Activated B cell treated with CpG ODN at 0.5 μM for 24 hours (primary cell): ENCODE measurements at places on chromosomes 6 and 20.

DNA sequence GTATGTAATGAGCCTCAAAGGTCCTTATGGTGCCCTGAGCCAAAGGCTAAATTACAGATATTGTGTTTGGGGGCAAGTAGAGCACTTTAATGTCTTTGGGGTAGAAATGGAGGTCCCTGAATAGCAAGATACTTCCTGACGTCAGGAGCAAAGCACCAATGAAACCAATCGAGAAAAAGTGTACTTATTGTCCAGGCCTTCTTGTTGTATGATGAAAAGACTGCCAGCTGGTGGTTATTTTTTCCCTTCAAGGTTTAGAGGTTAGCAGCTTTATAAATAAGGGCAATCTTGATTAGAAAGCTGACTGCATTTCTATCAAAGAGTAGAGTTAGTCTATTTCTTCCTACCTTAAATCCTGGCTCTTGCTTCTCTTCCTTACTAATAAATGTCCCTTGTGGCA is 76.1 kb upstream of the HSF2 start:
- H3K4me1 ChIP-seq = peaks cover 12% of the 10 kb centered on the region
- H3K27me3 ChIP-seq = no peaks in the 10 kb centered on the region
- H3K27ac ChIP-seq = no peak overlapping the region
- H3K36me3 ChIP-seq = no peaks in the 10 kb centered on the region
- DNase-seq = no peak
- H3K4me3 ChIP-seq = peak overlapping the region; percentile 82

DNA sequence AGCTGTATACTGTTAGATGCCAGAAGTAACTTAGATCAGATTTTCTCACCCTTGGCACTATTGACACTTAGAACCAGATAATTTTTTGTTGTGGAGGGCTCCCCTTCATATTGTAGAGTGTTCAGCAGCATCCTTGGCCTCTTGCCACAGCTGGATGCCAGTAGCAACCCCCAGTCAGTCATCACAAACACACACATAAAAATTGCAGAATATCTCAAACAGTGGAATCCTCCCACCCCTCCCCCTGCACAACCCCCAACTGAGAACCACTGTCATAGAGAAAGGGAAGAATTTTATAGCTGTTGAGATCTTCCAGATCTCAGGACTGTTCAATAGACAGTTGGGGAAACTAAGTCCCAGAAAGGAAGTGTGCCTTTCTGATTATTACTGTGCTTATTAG is 81.2 kb upstream of the VSTM2L start:
- H3K4me3 ChIP-seq = no peak overlapping the region
- DNase-seq = no peak
- peaks cover 5% of the 10 kb centered on the region for H3K4me1 ChIP-seq
- H3K36me3 ChIP-seq = peaks cover 23% of the 10 kb centered on the region
- H3K27ac ChIP-seq = no peak overlapping the region
- no peaks in the 10 kb centered on the region for H3K27me3 ChIP-seq

DNA sequence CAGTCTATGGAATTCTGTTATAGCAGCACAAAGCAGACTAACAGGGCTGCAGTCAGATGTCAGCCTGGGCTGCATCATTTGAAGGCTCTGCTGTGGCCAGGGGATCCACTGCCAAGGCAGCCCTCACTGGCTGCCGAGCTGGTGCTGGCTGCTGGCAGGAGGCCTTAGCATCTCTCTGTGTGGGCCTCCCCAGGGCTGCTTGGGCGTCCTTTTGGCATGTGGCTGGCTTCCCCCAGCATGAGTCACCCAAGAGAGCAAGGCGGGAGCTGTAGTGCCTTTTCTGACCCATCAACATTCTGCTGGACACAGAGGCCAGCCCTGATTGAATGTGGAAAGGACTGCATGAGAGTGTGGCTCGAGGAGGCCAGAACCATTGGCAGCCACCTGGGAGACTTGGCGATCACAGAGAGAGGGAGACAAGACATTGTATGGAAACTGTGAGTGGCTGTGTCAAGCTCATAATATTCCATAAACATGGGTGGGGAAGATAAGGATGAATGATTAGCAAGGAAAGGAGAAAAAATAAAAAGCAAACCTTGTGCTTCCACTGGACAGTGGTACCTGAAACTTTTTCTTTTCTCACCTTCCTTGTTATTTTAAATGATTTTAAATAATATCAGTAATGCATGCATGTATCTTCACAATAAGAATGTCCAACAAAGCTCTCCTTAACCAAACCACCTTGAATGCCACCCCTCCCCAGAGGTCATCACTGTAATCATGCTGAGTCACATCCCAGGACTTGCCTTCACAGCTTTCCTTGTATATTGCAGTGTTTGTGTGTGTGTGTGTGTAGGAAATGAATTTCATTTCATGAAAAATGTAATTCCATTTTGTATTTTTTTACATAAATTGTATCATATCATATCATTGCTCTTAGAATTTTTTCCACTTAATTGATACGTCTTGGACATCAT is 55.0 kb upstream of the VSX1 start:
- H3K27me3 ChIP-seq = peaks cover 18% of the 10 kb centered on the region
- no peak overlapping the region for H3K4me3 ChIP-seq
- no peaks in the 10 kb centered on the region for H3K4me1 ChIP-seq

- H3K4me3 ChIP-seq = no peak overlapping the region
- no peak for DNase-seq
- no peaks in the 10 kb centered on the region for H3K4me1 ChIP-seq
- no peak overlapping the region for H3K27ac ChIP-seq
- no peaks in the 10 kb centered on the region for H3K27me3 ChIP-seq
Observed at GRCh38 chr6:100614386-100614785, 149.7 kb upstream of the SIM1 start.
